ENCODE measurements at places on chromosomes 3 and 15.

DNA sequence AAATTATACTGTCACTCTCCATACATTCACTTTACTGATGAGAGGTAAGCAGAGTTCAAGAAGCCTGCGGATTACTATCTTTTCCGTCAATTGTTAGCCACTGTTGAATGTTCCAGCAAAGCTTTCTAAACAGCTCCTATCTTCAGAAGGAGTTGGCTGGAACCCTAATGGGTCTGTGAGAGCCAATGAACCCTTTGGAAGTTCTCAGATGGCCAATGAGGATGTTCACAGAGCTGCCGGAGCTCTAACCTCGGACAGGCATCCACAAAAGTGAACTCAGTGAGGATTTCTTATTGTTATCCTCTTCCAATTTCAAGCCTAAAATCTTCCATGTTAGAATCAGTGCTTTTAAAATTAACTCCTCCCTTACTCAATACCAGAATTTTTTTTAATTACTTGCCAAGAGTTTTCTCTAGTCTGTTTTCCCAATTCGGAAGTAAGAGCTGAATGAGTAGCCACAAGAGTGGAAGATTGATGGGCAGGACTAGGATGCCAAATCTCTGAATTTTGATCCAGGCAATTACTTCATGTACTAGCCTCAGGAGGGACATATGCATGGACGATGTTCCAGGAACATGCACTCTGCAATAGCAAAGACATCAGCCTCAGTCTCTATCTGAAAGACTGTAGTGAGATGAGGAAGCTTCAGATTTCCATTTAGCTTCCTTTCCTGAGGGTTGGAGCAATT lies 78.1 kb downstream of the AGBL1 start:
- H3K4me1 ChIP-seq = no peaks in the 10 kb centered on the region
- H3K4me3 ChIP-seq = no peak overlapping the region
- no peak overlapping the region for H3K27ac ChIP-seq
- no peak for DNase-seq
- no peaks in the 10 kb centered on the region for H3K27me3 ChIP-seq
- no peaks in the 10 kb centered on the region for H3K36me3 ChIP-seq

GRCh38 chr3:178597371-178597770 lies 61.1 kb downstream of the KCNMB2 start:
- no peak overlapping the region for H3K27ac ChIP-seq
- H3K4me3 ChIP-seq = no peak overlapping the region
- no peaks in the 10 kb centered on the region for H3K27me3 ChIP-seq
- no peaks in the 10 kb centered on the region for H3K4me1 ChIP-seq
- DNase-seq = no peak

DNA sequence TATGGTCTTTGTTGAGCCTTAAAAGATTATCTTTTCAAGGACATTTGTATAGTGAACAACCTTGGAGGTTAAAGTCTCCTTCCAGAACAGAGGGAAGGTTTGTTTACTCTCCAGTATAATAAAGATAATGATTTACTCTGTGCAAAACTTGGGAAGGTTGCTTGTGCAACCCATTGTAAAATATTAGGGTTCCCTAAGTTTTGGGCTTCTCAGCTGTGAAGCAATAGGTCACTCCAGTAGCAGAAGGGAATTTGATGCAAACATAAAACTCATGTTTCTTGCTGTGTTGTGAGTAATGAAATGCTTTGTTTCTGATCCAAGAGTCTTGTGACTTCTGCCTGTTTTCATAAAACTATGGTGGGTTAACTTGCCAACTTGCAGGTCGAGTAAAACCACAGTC lies 177.5 kb downstream of the SUCNR1 start:
- H3K27ac ChIP-seq = peak overlapping the region; percentile 92
- H3K27me3 ChIP-seq = no peaks in the 10 kb centered on the region
- H3K4me1 ChIP-seq = peaks cover 8% of the 10 kb centered on the region
- peak; percentile 38 for DNase-seq
- no peaks in the 10 kb centered on the region for H3K36me3 ChIP-seq
- no peak overlapping the region for H3K4me3 ChIP-seq

- no peaks in the 10 kb centered on the region for H3K27me3 ChIP-seq
- H3K27ac ChIP-seq = no peak overlapping the region
- no peaks in the 10 kb centered on the region for H3K36me3 ChIP-seq
- peak; percentile 5 for DNase-seq
Observed at GRCh38 chr3:76943671-76944070, 96.2 kb upstream of the ROBO2 start.

- H3K27ac ChIP-seq = no peak overlapping the region
- no peaks in the 10 kb centered on the region for H3K36me3 ChIP-seq
- DNase-seq = no peak
Observed at GRCh38 chr15:52731004-52731403, 51.8 kb upstream of the ATOSA start.

GRCh38 chr3:138300647-138301046 lies 29.0 kb downstream of the NME9 start:
- H3K4me1 ChIP-seq = no peaks in the 10 kb centered on the region
- H3K27me3 ChIP-seq = no peaks in the 10 kb centered on the region
- H3K36me3 ChIP-seq = peaks cover 6% of the 10 kb centered on the region
- no peak for DNase-seq

GRCh38 chr3:4866866-4867265 lies 112.4 kb upstream of the BHLHE40 start:
- no peaks in the 10 kb centered on the region for H3K36me3 ChIP-seq
- peaks cover 6% of the 10 kb centered on the region for H3K4me1 ChIP-seq
- no peaks in the 10 kb centered on the region for H3K27me3 ChIP-seq
- H3K27ac ChIP-seq = no peak overlapping the region
- no peak overlapping the region for H3K4me3 ChIP-seq
- peak; percentile 30 for DNase-seq

- no peak overlapping the region for H3K27ac ChIP-seq
- H3K4me3 ChIP-seq = no peak overlapping the region
- H3K27me3 ChIP-seq = no peaks in the 10 kb centered on the region
Observed at GRCh38 chr3:18351069-18351628, 74.0 kb downstream of the SATB1 start.

GRCh38 chr3:137329594-137329993 lies 371.8 kb downstream of the IL20RB start:
- no peaks in the 10 kb centered on the region for H3K27me3 ChIP-seq
- DNase-seq = no peak
- no peak overlapping the region for H3K27ac ChIP-seq
- H3K36me3 ChIP-seq = no peaks in the 10 kb centered on the region
- H3K4me3 ChIP-seq = no peak overlapping the region
- H3K4me1 ChIP-seq = no peaks in the 10 kb centered on the region

DNA sequence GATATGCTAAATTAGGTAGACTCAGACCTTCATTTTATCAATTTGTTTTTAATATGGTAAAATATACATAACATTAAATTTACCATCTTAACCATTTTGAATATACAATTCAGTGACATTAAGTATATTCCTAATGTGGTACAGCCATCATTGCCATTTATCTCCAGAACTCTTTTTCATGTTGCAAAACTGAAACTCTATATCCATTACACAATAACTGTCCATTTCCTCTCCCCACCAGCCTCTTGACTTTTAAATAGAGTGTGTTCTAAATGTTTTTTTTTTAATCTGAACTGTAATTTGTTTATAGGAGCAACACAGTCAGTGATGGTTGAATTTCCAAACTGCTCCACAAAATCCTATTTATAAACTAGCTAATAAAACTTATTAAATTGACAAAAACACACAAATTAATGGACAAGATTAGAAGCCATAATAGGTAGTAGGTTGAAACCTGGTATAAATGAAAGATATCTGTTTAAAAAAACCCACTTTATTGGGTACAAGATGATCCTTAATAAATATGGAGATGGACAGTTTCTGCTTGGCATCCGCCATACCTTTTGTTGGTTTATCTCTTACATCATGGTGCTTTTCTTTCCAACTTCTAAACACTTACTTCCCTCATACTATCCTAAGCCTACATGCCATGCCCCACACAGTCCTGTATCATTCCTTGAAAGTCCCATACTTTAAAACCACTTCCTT lies 142.4 kb downstream of the ZPLD1 start:
- DNase-seq = no peak
- H3K27me3 ChIP-seq = no peaks in the 10 kb centered on the region
- no peak overlapping the region for H3K4me3 ChIP-seq
- no peaks in the 10 kb centered on the region for H3K36me3 ChIP-seq

- H3K4me1 ChIP-seq = no peaks in the 10 kb centered on the region
- no peak overlapping the region for H3K27ac ChIP-seq
- no peak overlapping the region for H3K4me3 ChIP-seq
- DNase-seq = peak; percentile 34
Observed at GRCh38 chr3:123328851-123329635, 119.8 kb downstream of the ADCY5 start.

- no peak for DNase-seq
- no peak overlapping the region for H3K27ac ChIP-seq
- no peak overlapping the region for H3K4me3 ChIP-seq
- H3K4me1 ChIP-seq = no peaks in the 10 kb centered on the region
Observed at GRCh38 chr3:140399871-140400270, 278.0 kb upstream of the TRIM42 start.

DNA sequence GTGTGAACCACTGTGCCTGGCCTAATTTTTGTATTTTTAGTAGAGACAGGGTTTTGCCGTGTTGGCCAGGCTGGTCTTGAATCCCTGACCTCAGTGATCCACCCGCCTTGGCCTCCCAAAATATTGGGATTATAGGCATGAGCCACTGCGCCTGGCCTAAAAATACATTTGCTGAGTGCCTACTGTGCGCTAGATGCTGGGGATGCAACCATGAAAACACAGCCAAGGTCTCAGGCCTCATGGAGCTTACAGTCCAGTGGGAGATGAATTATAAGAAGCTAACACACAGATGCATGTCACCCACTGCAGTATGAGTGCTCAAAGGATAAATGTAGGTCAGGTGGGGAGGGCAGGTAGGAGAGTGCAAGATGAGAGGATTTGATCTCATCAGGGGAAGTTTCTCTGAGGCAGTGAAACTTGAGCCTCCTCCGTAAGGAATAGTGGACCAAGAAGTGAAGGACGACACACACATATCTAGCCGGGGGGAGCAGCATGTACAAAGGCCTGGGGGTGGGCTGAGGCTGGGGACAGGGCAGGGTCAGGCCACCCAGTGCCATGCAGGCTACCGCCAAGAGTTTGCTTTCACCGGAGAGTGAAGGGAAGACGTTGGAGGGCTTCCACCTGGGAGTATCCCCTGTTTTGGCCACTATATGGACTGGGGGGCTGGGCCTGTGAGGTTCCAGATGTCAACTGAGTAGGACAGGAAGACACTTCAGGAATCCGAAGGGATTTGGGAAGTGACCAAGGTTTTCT lies 24.3 kb downstream of the IRAK2 start:
- DNase-seq = no peak
- H3K36me3 ChIP-seq = peaks cover under 1% of the 10 kb centered on the region
- H3K27me3 ChIP-seq = no peaks in the 10 kb centered on the region
- no peak overlapping the region for H3K4me3 ChIP-seq
- no peak overlapping the region for H3K27ac ChIP-seq

DNA sequence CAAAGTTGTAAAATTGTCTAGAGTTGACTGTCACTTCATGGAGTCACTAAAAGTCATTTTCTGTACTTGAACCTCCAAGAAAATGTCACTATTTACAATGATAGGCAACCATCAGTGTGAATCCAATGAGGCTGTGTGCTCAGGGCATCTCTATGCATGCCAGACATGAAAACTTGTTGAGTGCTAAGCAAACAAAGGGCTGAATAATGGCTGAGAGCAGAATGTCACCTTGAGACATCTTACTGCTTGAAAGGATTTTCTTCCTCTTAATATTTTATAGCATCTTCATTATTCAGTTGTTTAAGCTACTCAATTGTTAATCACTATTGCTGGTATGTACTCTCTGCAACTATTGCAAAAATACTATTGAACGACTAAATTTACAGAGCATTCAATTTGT lies 184.7 kb downstream of the PLCH1 start:
- H3K27ac ChIP-seq = no peak overlapping the region
- H3K27me3 ChIP-seq = no peaks in the 10 kb centered on the region
- no peak for DNase-seq
- H3K4me1 ChIP-seq = no peaks in the 10 kb centered on the region
- no peaks in the 10 kb centered on the region for H3K36me3 ChIP-seq

DNA sequence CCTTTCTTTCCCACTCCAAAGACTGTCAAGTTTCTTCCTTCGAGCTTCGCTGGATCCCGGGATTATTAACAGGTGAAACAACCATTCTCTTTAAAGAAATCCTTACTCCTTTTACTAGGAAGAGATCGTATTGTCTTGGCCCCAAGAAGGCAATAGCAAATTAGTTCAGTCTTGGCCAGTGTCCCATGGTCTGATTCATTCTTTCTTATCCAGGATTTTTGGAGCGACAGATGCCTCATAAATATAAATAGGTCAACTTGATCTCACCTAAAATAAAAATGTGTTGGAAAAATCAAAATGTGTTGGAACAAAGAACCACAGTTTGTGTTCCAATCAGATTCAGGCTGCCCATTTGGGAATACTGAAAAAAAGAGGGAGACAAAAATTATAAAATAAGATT lies 140.1 kb upstream of the TMEM108 start:
- no peak overlapping the region for H3K27ac ChIP-seq
- no peaks in the 10 kb centered on the region for H3K27me3 ChIP-seq
- H3K36me3 ChIP-seq = no peaks in the 10 kb centered on the region
- no peak overlapping the region for H3K4me3 ChIP-seq

DNA sequence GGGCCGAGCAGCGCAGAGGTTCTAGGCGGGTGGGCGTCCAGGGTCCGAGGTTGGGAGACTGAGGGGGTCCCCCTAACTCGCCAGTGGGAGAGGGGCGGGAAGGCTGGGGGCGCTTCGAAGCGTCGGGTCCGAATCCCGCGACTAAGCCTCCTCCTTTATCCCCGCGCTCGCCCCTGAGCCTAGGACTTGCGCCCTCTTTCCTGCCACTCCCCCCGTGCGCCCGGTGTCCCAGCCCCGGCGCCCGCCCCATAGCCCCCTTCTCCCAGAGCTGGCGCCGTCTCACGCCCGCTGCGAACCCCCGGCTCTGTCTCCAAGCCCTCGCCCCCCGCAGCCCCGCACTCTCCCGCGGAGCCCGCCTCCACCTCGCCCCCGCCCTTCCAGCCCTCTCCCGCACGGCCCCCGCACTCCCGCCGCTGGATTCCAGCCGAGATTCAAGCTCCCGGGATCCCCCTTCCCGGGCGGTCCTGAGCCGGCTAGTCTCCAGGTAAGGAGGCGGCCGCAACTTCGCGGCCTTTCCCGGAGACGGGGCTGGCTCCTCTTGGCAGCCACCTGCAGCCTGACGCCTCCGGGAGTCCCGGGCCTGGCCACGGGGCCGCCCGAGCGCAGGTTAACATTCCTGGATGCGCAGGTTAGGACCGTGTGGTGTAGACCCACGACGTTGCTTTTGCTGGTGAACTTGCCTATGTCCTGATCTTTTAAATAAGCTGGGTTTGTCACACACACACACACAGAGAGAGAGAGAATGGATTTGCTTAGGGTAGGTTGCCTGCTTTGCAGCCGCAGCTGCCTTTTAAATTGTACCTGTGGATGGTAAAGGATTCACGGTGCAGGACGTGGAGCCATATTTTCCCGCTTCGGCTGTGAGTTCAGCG lies 563 bp downstream of the PXYLP1 start:
- H3K4me3 ChIP-seq = peak overlapping the region; percentile 71
- peaks cover 5% of the 10 kb centered on the region for H3K4me1 ChIP-seq
- H3K27me3 ChIP-seq = peaks cover 3% of the 10 kb centered on the region
- no peak for DNase-seq
- peaks cover 2% of the 10 kb centered on the region for H3K36me3 ChIP-seq

GRCh38 chr15:59791079-59791478 lies 102.0 kb upstream of the BNIP2 start:
- no peak for DNase-seq
- peaks cover 2% of the 10 kb centered on the region for H3K27me3 ChIP-seq
- H3K36me3 ChIP-seq = no peaks in the 10 kb centered on the region
- no peak overlapping the region for H3K27ac ChIP-seq
- H3K4me1 ChIP-seq = no peaks in the 10 kb centered on the region
- no peak overlapping the region for H3K4me3 ChIP-seq
